ENCODE measurements at places on chromosomes 6 and 20.
A peak's percentile ranks its signal among the peaks of the same experiment; 100 is the strongest.

GRCh38 chr6:100404051-100404450 lies 60.7 kb downstream of the SIM1 start:
- no peak for DNase-seq

DNA sequence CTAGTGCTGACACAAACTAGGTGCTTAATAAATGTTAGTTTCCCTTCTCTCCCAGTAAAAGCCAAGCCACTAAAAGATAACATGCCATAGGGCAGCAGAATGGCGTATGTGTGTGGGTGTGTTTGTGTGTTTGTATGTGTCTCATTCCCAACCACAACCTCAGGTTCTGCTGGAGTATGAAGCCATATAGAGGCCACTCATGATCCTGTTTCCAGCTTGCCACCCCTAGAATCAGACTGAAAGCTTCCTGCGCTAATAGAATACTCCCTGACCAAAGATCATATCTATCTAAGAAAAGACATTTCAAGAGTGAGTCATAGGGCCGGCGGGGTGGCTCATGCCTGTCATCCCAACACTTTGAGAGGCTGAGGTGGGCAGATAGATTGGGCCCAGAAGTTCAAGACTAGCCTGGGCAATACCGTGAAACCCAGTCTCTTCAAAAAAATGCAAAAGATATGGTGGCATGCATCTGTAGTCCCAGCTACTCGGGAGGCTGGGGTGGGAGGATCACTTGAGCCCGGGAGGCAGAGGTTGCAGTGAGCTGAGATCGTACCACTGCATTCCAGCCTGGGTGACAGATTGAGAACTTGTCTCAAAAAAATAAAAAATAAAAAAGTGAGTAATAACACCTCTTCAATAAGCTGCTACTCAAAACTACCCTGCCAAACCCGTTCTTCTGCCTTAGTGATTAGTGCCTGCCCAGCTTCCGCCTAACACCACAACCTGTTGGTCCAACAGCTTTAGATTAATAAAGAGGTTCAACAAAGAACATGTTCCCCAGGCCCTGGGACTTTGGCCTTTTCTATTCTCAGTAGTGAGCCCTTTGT lies 11.8 kb upstream of the SNRPC start:
- DNase-seq: peak; percentile 89

- peak; percentile 78 for DNase-seq
Observed at GRCh38 chr6:50952092-50952907, 133.6 kb downstream of the TFAP2B start.

GRCh38 chr20:53918949-53919361 lies 151.4 kb downstream of the BCAS1 start:
- peak; percentile 35 for DNase-seq

GRCh38 chr6:84390334-84390733 lies 162.9 kb upstream of the CEP162 start:
- no peak for DNase-seq

DNA sequence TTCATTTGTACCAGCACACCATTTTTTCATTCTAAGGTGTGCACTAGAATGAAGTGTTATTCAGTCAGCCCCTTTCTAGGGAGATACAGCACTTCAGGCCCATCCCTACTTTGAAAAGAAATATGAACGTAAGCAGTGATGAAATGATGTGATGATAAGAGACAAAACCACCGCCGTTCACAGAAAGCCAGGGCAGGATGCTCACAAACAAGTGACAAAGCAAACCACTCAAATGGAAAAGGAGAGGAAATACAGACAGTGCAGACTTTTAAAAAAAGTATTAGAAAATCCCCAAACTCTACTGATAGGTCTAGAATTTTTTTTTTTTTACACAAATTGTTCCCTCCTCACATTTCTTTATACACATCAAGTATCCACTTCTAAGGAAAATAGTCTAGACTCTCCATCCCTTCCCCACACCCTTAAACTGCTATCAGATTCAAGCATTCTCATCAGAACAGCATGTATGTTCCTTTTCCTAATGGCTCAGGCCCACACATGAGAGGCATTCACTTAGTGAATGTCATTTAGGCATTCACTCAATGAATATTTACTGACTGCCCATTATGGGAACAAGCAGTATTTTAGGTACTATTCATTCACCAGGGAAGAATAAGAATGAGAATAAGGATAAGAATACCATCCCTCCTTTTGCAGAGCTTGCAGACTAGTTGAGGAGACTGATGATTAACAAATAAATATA lies 243.5 kb downstream of the GMPR start:
- DNase-seq: no peak

- DNase-seq: peak; percentile 50
Observed at GRCh38 chr6:12769556-12770256, 53.1 kb downstream of the PHACTR1 start.

Measured in M059J (cell line).